ENCODE measurements at places on chromosomes 6 and 20. TPM values are rescaled to one million over a fixed set of nuclear protein-coding genes. Genes with fewer than 3 reads are reported as not detected.

DNA sequence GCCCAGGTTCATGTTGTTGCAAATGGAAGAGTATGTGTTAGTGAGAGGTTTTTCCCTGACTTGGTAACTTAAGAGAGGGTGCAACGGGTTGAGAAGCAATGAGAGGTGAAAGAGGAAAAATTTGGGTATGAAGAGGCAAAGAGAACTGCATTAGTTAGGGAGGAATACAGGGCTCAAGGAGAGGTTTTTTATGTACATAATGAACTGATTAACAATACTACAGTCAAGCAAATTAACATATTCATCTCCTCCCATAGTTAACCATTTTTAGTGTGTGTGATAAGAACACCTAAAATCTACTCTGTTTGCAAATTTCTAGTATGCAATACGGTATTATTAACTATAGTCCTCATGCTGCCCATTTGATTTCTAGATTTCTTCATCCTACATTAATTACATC, 79.5 kb upstream of the HTR1E start:
- DNase-seq = no peak

GRCh38 chr20:54079652-54080051, 9.3 kb upstream of the BCAS1 start:
- no peak for DNase-seq

- no peak for DNase-seq
These were observed 12.8 kb upstream of the SERPINB1 start for GRCh38 chr6:2854396-2854982.

GRCh38 chr6:116465246-116465645, 4.1 kb downstream of the CALHM6 start:
- DNase-seq = peak; percentile 27

- DNase-seq = no peak
These were observed 370.1 kb downstream of the ADGRB3 start for GRCh38 chr6:69005199-69005598.

DNA sequence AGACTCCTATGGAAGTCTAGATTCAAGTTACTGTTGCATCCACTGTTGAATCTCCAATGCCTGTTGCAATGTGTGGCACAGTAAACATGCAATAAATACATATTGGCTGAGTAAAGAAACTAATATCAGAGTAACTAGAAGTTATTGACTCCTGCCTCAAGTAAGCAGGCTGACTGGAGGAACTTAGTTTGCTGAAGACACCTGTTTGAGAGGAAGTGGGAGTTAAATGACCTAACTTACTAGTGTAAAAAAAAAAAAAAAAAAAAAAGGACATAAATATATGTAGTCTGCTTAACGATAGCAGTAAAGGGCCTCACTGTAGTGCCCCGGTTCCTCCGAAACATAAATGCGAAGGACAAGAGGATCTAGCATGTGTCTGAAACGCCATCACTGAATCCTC, 249.8 kb upstream of the PRDM1 start:
- no peak for DNase-seq

GRCh38 chr6:39444479-39445019, 122.0 kb upstream of the KCNK16 start:
- DNase-seq = no peak

DNA sequence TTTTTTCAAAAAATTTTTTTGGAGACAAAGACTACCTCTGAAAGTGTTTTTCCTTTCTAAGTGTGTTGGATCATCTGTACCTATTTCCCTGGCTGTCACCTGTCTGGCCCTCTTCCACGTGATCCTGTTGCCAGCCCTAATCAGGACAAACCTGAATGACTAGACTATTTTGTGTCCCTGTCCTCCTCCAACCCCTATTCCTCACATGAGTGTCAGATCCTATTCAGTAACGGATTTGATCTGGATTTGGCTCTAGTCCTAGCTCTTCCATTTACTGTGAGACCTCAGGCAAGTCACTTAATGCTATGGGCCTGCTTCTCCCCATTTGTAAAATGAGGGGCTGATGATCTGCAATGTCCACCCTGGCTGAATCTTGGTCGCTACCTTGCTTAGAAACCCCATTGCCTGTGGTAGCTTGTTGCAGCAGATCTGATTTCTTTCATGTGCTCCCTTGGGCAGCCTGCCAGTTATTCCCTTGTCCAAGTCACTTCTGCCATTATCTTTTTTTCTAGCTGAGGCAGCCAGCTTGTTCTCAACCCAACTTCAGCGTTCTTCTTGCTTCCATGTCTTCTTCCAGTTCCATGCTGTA, 4.8 kb downstream of the PHF20 start:
- no peak for DNase-seq

DNA sequence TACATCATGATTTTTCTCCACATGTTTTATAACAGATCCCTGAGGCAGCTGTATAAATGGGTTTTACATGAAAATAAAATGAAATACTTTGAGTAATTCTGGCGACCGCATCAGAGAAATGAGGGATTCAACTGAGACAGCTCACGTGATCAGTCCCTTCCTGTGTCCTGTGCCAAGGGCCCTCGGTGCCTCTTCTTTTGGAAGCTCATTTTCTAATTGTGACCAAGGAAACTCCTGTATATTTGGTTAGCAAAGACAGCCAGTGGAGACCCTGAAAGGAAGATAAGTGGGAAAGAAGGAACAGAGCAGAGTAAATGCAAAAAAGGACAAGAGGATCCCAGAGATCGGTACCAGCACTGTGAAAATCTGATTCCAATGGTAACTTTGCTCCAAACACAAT, 129.9 kb downstream of the FYN start:
- no peak for DNase-seq

The TRIM10 gene
- 0.36 TPM for total RNA-seq

- DNase-seq = no peak
These were observed 1.5 kb downstream of the ZHX3 start for GRCh38 chr20:41316051-41316450.

DNA sequence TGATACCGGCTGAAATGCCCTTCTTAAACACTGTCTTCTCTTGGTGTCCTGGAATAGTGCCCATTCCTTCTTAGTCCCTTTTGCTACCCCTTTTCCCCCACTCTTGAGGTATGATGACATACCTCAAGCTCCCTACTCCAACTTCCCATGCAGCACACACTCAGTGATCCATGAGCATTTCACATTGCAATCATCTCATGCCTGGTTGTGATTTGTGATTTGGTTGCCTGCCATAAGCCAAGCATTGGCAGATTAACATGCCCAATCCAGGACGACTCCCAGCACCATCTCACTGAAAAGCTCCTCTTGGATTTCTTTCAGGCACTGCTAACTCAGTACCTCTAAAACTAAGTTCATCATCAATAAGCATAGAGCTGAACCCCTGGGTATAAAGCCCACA, 14.7 kb upstream of the PTPRA start:
- DNase-seq = no peak

DNA sequence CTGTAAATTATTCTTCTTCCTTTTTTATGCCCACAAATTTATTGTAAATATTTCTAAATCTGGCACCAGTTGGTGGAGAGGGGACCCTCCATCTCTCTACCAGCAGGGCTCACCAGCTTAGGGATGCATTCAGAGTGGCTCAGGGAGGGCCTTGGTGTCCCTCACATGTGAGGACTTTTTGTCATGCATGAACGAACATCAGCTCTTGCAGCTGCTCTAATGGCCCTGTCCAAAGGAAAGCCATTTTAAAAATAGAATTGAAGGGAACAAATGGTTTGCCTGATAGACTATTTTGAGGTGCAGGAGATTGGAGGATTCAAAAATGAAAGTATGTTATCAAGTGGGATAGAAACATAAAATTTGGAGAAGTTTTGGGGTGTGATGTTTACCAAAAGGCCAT, 37.5 kb upstream of the KLHL31 start:
- no peak for DNase-seq

DNA sequence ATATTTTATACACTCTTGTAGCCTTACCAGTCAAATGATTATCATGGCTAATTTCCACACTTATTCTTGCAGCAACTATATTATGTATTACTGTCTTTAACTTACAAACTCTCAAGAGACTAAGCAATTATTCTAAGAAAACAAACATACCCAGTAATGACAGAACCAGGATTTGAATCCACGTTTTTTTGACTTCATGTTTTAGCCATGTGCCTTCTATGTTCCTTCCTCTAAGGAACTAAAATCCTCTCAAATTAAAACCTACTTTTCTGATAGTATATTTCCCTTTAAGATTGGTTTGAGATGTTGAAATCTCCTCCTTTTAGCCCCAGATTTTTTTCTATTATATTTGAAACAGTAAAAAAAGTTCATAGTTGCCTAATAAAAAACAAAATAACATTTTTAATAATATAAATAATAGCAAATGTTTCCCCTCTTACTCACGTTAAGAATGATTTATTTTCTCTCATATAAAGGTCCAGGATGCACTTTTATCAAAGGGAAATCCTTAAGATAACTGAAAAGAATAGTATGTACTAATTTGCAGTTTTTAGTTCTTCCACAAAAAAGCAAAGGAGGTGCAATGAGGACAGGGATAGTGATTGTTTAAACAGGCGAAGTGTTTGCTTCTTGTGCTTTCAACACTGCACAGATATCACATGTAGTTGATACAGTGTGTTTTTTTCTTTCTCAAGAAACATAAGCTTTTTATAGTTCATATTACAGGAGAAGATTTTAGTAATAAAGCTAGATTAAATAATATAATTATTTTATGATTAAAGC, 54.0 kb downstream of the VTA1 start:
- DNase-seq = no peak

Data from activated CD4-positive, alpha-beta memory T cell treated with anti-CD3 and anti-CD28 coated beads for 36 hours (primary cell).